ENCODE measurements at places on chromosomes 6 and 20.

DNA sequence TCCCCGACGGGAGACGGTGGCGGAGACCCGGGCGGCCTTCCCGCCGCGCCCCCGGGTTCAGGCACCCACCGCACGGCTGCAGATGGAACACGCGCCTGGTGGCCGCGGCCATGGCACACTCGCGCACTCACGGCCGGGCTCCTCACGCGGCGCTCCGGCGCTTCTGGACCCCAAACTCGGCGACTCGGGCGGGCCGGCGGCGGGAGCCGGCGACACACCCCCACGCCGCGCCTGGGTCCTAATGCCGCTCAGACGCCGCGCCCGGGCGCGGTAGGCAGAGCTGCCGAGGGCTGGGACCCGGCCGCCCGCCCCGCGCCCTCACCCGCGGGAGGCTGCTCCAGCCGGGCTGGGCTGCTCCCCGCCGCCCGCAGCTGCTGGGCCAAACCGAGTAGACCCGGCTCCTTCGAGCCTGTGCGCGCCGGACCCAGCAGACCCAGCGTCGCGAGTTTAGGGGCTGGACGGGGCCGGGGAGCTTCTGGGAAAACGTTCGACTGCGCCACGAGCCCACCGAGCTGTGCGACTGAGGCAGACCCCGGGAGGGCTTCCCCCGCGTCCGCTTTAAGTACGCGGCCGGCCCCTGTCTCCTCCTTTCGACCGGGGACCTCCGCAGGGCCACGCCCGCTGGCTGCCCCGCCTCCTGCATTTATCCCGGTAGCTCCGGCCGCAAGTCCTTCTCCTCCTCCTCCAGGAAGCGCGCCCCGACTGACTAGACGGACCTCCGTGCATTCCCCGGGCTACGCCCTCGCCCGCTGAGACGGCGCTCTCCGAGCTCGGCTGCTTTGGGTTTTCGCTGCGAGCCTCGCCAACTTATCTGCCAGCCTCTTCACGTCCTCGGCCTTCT, at the start of gene SLC4A11:
SLC4A11 (minus strand) TSS at position 165 of the 841 bp plus-strand sequence; CDS start at position 112, 53 bp downstream.
- DNase-seq: no peak

DNA sequence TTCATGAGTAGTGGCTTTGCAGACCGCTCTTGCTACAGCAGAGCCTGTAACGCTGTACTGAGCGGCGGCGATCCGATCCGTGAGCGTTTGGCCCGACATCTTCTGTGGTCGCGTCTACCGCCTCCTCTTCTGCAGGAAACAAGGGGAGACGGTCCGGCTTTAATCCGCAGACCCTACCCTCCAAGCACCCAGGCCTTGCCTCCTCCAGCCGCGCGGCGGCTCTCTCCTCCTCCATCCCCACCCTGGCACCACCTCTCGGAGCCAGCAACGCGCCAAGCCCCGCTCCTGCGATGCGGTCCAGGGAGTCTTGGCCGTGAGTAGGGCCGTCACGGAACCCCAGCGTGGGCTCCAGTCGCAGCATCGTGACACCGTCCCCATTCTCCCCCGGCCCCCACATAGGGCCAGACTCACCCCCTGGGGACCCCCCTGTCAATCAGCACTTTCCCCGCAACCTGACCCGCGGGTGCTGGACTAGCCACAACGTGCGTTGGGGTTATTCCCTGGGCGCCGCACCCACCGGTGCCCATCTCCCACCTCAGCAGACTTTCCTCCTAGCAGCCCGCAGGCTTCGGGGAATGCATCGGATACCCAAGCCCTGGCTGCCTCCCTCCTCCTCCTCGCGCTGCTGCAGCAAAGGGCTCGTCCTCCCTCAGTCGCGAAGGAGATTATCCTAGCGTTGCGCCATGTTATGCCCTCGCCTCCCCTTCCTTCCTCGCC, 914 bp downstream of the SNAP91 start:
- DNase-seq: no peak

GRCh38 chr6:108837236-108837971, 10.8 kb upstream of the ARMC2 start:
- no peak for DNase-seq

DNA sequence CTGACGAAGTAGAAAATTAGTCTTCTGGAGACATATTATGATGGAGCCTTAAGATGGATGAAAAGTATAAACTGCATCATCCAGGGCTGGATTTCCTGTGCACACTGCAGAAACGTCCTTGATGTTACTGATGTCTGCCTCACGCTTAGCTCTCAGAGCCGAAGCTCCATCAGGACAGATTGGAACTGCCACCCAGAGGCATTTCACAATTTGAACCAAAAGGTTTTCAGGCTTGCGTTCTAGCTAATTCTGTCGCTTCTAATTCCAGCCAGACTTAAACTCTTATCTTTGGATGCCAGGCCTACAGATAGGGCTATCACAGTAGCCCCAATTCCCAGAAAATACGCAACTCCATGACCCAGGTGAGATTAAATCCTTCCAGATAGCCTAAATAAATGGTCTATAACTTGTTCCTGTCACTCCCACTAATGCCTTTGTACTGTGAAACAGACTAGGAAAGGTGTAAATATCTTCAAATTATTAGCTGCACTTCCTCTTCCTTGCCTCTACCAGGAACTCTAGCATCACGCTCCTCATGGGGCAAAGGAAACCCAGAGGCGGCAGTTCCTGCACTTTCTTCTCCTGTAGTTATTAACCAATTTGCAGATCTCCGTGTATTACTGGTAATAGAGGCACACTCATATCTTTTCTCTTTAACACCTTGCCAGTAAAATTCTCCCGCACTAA, 634.6 kb downstream of the PRKN start:
- DNase-seq: no peak

GRCh38 chr6:28489366-28490204, 26.0 kb downstream of the GPX6 start:
- DNase-seq: peak; percentile 73

- no peak for DNase-seq
Measured at GRCh38 chr20:44195605-44196004, 8.6 kb upstream of the JPH2 start.

DNA sequence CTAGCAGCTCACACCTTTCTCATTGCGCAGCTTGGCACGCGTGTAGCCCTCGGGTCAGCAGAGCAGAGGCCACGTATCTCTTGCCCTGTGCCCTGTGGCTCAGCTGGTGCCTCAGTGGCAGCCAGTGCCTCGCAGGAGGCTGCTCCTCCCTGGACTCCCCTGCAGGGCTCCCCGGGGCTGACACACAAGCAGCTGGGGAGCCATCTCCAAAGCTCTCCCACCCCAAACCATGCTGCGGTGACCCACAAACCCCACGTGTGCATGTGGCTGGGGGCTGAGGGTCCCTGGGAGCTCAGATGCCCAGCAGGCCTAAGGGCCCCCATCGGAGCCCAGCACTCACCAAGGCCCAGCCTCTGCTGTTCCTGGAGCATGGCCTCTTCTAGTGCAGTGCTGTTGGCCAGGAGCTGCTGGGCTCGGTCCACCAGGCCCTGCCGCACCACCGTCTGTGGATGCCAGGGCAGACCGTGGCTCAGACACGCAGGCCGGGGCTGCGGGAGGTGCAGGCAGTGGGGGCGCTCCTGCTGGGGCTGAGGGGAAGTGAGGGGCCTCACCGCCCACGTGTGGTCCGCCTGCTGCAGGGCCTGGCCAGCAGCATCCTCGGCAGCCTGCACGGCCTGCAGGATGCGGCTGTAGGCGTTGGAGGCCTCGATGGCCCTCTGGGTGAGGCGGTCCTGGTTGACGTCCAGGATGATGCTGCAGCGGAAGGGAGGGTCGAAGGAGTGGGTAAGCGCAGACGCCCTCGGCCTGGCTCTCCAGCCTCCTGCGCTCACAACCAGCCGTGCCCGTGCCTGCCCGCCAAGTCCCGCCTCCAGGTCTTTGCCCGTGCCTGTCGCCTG, 13.8 kb downstream of the ADRM1 start:
- DNase-seq: no peak

GRCh38 chr20:18879262-18879661, 65.7 kb downstream of the SCP2D1 start:
- no peak for DNase-seq

GRCh38 chr6:75449630-75450206, 43.9 kb downstream of the FILIP1 start:
- DNase-seq: no peak

- no peak for DNase-seq
Measured at GRCh38 chr20:25259358-25259757, 11.5 kb downstream of the PYGB start.

GRCh38 chr6:129094147-129094546, 211.2 kb downstream of the LAMA2 start:
- no peak for DNase-seq

DNA sequence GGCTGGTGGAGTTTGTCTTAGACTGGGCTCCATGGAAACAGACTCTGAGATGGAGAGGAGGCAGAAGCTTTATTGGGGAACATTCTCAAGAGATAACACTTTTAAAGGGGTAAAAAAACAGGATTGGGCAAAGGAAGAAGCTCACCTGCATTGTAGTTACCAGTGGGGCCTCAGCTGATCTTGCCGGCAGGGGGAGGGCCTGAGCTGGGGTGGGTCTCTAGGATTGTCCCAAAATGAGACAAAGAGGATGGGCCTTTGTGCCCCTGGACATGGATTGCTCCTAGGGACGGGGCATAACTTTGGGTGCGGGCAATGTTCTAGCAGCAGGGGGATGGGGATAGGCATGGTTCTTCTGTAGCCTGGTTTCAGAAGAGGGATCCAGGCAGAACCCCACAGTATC, 12.5 kb downstream of the SGK2 start:
- DNase-seq: no peak

GRCh38 chr6:168374051-168374502, 54.5 kb upstream of the DACT2 start:
- DNase-seq: no peak

DNA sequence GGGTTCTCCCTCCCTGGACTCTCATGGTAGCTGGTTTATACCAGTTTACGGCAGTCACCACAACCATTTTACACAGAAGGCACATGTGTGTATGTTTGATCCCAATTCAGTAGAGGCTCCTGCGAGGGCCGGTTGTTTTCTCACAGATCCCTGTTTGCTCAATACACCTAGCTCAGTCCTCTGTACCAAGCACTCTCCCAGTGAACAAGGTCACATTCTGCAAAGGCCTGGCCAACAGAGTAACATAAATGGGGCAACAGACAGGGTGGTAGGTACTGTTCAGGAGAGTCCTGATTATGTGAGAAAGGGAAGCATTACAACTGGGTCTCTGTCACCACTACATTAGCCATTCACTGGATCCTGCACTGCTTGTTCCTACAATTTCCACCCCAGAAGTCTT, 84.4 kb downstream of the ELOVL5 start:
- DNase-seq: no peak

DNA sequence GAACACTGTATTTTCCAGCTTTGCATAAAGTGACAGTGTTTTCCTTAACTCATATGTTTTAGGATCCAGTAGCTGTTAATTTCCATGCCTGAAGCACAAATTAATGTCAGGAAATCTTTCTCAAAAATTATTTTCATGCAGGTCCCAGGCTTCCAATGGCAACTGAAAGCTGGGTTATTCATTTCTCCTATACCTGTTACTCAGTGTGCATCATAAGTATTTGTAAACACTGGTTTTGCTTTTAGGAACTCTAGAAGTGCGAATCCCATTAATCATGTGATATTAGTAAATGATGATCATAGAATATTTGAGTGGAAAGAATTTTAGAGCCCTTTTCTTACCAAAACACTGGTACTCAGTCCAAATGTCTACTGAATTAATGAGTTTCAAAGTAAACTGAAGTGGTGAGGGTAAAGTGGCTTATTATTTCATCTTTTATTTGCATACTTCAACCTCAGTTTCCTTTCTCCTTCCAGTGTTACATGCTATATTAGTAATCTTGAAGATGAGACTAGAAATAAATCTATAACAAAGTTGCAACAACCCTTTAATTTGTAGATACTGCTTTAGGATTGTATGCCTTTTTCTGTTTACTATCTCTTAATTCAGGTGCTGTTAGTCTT, 124.0 kb downstream of the ZFAND3 start:
- no peak for DNase-seq

DNA sequence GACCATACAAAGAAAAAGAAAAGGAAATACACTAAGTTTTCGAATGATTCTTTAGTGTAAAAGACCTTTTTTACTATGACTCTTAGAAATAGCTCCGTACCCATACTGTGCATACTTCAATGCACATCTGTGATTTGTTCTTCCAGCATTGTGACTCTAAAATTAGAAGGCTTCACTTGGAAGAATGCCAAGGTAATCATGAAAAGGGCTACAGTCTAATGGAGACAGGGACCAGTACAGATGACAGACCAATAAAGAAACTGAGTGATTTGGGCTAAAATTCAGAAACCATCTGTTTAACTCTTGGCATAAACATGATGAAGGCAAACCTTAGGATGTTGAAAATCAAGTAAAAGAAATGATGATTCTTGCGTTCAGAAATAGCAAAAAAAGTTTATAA, 46.3 kb downstream of the CYP39A1 start:
- peak; percentile 50 for DNase-seq

- DNase-seq: no peak
Measured at GRCh38 chr20:62557462-62557861, 81.7 kb upstream of the GATA5 start.

GRCh38 chr20:58268936-58269619, 40.4 kb upstream of the RAB22A start:
- DNase-seq: no peak

DNA sequence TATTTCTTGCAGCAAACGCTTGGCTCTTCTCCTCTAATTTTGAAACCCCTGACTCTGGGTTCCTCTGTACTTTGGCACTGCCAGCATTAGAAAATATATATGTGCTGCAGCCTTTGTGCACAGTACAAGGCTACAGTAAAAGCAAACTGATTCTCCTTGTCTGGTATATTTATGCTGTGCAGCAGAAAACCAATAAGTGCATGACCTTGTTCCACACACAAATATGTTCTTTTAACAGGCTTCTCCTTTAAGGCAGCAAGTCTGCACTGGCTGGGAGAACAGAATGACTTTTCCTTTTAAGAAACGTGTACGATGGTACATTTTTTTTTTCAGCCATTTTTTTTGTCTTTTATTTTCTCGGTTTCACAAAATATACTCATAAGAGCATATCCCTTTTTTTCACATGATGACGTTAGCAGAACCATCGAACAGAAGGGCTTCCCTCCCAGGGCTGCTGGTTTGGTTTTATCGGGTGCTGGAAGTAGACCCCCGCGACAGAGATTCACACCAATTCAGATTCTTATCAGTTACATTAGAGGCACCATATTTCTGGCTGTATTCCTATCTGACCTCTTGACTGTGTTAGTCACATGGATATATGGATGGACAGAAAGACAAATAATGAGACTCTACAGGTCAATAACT, 129.9 kb upstream of the ARID1B start:
- no peak for DNase-seq

GRCh38 chr20:59645271-59645670, 40.9 kb downstream of the PHACTR3 start:
- DNase-seq: no peak

DNA sequence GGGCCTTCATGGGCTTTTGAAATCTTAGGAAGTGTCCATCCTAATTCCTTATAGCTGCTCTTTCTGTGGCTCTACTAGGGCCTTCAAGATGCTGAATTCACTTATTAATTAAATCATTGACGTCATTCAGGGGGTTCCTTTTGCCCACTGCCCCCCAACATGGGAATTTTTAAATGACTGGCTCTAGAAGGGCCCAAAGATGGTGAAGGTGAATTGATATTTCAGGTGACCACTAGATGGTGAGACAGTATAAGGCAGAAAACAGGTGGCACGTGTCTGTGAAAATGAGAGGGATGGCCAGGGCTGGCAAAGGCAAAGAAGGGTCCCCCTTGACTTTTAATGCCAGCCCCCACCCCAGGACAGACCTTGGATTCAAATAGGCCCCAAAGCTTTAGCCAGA, 11.8 kb downstream of the GNAS start:
- DNase-seq: no peak
